ENCODE measurements at places on chromosomes 4 and X.
A peak's percentile ranks its signal among the peaks of the same experiment; 100 is the strongest.

DNA sequence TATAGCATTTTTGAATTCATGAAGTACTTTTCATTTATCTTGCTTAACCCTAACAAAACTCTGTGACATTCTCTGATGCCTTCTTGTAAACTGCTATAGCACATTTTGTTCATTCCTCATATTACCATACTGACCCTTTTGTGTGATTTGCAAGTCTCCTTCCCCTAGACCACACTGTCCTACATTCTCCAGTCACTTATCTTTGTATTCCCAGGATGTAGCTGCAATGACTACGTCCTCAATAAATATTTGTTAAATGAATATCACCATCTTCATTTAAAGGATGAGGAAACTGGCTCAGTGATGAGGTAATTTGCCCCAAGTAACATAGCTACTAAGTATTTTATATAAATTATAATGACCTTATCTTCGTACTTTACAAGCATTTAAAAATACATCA lies 11.9 kb downstream of the HUWE1 start:
- peak; percentile 19 for DNase-seq

GRCh38 chr4:174451718-174452296 lies 70.5 kb downstream of the HPGD start:
- DNase-seq: no peak

GRCh38 chrX:10744007-10744406 lies 123.6 kb upstream of the MID1 start:
- no peak for DNase-seq

DNA sequence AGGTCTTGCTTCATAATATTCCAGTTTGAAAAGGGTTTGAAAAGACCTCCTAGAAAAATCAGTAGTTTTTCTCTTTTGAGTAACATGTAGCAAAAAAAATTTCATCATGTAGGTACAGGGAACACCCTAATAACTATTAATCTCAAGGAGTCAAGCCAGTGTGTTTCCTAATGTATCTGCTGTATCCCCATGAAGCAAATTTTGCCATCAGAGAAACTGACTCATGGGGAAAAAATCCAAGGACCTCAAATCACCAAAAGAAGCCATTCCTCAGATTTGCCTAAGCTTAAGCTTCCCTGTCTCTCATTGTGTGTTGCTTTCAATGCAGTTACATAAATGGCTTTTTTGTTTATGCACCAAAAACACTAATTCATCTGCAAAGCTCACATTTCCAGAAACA lies 29.7 kb downstream of the F9 start:
- peak; percentile 29 for DNase-seq
